CMK (cell line): ENCODE measurements at places on chromosomes 4 and X.

- DNase-seq: no peak
Observed at GRCh38 chrX:8034058-8034457, 106.8 kb upstream of the PNPLA4 start.

GRCh38 chr4:71584585-71584984, 199.3 kb downstream of the GC start:
- DNase-seq: no peak

- no peak for DNase-seq
Observed at GRCh38 chr4:101777431-101777830, 13.1 kb upstream of the BANK1 start.

DNA sequence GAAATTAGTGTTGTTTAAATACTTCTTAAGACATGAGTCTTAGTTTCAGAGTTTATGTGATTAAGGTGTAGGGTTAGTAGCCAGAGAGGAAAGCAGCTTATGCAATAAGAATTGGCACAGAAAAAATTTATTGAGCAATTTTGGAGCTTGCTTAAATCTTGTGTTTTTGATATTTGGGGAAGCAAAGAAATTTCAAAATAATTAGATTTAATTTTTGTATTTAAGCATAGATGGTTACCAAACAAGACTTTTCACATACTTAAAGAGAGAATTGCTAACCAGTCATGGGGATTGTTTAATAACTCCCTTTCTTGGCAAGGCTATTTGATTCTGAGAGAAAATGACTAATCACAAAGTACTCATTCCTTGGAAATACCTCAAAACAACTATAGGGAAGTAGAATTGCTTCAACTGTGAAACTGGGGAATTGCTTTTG, 202.0 kb upstream of the GRID2 start:
- no peak for DNase-seq

GRCh38 chr4:133714211-133714610, 487.4 kb downstream of the PABPC4L start:
- DNase-seq: no peak

DNA sequence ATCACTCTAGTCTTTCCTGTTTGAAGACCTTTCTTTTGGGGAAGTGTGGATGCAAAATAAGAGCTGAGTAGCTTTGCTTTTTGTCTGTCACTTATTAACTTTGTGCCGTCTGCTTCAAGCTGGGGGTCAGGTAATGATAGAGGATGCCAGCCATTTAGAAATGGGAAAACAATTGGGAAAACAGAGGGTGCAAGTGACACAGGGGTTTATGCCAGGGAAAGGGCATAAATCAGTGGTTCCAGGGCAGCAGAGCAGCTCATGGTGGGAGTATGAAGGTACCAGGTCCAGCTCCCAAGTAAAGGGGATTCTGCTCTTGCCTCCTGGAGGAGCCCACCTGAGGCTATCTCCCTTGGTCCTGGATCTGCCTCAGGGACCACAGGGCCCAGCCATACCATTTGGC, 91.9 kb upstream of the GPR50 start:
- no peak for DNase-seq

DNA sequence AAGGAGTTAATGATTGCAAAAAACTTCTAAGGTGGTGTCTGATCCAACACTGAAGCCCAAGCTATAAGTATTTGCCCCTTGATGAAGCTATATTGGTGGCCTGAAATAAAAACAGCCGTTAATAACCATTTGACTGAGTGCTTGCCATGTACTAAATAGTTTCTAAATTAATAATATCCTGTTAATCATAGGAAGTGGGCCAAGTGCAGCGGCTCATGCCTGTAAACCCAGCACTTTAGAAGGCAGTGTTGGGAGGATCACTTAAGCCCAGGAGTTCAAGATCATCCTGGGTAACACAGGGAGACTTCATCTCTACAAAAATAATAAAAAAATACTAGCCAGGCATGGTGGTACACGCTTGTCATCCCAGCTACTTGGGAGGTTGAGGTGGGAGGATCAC, 8.3 kb downstream of the NDP start:
- no peak for DNase-seq

DNA sequence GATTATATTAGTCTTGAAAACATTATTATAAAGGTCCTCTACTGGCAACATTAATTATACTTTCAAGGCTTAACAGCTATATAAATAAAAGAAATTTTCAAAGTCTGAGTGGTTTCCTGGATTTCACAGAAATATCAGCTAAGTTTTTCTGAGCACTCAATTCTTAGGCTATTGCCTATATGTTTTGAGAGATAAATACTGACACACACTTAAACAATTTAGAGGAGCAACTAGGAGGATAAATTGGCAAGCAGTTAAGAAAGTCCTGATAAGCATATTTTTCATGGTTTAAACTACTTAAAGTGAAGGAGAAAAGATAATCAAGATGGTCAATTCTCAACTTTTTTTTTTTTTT, 2.7 kb upstream of the MGARP start:
- no peak for DNase-seq

DNA sequence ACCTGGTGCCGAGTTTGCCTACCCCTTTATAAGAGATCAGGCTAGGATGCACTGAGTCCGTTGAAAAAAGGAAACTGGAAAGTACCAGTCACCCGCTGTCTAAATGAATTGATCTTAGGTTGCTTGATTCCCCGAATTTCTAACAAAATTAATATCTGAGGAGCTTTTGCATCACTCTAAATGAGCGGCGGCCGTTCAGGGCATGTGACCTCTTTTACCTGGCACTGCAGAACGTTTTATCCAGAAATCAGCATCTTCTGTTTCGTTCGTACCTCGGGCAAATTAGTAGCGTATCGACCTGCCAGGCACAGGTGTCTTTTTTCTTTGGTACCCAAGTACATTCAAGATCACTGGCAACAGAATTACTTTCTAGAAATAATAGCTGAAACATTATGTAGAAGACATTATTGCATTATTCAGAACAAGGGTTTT, 876 bp downstream of the KLHL2 start:
- DNase-seq: no peak

GRCh38 chr4:158778156-158778711, 9.4 kb downstream of the FNIP2 start:
- no peak for DNase-seq

DNA sequence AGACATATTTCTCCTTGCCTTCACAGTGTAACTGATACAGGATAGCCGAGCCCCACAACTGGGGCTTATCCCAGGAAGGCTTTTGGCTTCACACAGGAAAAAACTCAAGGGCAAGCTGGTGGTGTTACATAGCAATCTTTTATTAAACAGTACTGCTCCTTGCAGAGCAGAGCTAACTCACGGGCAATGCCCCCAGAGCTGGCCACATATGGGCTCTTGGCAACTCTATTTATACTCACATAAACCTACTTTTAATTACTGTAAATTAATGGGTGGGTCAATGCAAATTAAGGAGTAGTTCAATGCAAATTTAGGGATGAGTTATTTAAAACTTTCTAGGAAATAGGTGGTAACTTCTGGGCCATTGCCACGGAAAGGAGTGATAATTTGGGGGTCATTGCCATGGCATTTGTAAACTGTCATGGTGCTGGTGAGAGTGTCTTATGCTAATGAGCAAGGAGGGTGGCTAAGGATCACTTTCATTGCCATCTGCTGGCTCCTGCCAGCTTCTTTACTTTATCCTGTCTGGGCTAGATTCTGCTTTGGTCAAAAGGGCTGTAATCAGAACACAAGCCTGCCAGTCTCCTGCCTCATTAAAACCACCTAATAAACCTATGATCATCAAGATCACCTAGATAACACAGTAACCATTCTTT, 288.8 kb downstream of the CENPC start:
- DNase-seq: no peak

DNA sequence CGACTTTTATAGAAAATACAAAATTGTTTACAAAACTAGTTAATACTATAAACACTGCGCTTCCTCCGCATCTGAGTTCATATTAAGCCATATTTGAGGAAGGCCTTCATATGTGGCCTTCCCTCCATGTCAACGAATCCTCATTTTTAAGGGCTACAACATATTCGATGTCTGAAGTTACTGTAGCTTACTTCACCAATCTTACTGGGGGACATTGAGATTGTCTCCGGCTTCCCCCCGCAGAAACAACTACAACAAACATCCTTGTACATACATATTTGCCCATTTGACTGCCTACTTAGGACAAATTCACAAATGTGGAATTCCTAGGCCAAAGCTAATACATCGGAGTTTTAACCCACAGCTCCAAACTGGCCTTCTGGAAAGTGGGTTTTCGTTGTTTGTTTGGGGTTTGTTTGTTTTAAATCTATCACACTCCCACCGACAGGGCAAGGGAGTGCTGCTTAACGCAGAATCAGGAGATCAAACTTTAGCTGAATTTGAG, 581 bp upstream of the FAM114A1 start:
- DNase-seq: no peak
